ENCODE measurements at places on chromosomes 12 and 14.

DNA sequence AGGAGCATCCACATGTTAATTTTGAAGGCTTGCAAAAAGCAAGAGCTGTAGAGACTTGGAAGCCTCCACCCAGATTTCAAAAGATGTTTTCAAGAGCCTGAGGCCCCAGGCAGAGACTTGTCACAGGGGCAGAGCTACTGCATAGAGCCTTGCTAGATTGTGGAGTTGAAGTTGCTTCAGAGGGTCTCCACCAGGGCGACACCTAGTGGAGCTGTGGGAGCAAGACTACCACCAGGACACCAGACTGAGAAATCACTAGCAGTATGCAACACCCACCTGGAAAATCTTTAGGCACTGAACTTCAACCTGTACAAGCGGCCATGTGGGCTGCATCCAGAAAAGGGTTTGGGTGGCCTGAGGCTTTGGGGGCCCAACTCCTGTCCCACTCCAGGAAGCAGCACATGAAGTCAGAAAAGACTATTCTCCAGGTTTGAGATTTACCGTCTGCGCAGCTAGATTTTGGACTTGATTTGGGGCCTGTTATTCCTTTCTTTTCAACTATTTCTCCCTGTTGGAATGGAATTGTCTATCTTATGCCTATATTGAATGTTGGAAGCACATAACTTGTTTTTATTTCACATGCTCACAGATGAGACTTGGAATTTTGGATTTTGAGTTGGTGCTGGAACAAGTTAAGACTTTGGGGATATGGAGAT is 508.6 kb downstream of the FLRT2 start:
- no peak for DNase-seq

DNA sequence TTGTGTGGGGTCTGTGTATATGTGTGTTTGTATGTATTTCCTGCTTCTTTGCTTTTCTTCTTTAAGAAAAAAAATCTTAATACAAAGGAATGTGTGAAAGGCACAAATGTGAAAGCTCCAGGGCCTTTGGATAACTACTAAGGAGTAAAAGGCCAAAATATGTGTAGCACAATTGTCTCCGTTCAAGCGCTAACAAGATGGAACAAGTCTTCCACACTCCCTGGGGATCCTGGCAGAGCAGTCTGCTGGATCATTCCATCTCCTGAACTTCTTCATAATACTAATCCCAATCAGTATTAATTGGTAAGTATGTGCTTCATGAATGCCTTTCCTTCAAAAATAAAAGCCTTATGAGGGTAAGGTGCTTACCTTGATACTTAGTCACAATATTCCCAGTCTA is 462.5 kb upstream of the TBX3 start:
- DNase-seq = no peak

- no peak for DNase-seq
Observed at GRCh38 chr14:97104029-97104428, 306.8 kb downstream of the VRK1 start.

DNA sequence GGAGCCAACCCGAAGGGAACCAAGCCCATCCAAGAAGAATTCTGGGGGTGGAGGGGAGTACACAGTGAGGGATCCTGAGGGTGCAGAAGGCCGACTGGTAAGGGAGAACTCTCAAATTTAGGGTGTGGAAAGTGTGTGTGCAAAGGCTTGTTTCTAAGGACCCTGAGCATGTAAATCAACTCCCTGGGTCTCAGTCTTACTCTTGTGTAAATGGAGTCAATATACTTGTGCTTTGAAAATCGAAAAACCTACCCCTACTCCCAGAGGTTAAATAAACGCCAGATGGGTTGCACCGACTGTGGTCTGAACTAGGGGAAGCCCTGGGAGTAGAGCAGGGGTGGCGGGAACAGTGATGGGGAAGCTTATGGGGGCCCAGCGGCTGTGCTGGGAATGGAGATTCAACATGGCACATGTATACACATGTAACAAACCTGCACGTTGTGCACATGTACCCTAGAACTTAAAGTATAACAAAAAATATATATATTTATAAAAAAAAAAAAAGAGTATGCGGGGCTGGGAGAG is 6.0 kb downstream of the B4GALNT1 start:
- DNase-seq = no peak

DNA sequence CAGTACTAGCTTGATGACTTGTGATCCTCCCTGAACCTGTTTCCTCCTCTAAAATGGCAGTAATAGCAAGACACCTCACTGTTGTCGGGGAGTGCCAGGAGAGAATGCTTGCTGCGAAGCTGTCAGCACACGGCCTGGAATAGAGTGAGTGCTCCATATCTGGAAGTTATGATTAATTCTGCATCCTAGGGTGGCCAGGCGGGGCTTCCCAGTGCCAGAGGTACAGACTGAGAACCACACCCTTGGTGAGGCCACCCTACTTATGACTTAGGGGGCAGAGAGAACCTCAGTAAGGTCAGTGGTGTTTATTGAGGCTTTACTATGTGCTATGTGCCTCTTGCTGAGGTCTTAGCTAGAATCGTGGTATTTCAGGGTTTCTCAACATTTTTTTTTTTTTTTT is 20.1 kb downstream of the MORN3 start:
- no peak for DNase-seq

GRCh38 chr14:78673845-78674244 is 503.7 kb downstream of the NRXN3 start:
- no peak for DNase-seq

- DNase-seq = no peak
Observed at GRCh38 chr12:58976146-58976545, 55.8 kb upstream of the LRIG3 start.
